Cerebellum (tissue), 4 donors: ENCODE measurements at places on chromosomes 16 and 17.

- no peak for DNase-seq
Observed at GRCh38 chr17:79650283-79650682, 39.4 kb upstream of the RBFOX3 start.

DNA sequence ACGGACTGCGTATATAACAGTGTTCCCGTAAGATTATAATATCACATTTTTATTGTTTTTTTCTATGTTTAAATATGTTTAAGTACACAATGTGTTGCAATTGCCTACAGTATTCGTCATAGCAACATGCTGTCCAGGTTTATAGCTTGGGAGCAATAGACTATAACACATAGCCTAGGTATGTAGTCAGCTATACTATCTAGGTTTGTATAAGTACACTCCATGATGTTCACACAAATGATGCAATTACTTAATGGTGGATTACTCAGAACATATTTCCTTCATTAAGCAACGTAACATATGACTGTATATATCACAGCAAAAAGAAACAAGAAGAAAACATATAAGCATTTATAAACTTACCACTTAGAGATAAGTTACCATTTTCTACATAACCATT lies 160.0 kb downstream of the CBLN1 start:
- DNase-seq, result no peak

DNA sequence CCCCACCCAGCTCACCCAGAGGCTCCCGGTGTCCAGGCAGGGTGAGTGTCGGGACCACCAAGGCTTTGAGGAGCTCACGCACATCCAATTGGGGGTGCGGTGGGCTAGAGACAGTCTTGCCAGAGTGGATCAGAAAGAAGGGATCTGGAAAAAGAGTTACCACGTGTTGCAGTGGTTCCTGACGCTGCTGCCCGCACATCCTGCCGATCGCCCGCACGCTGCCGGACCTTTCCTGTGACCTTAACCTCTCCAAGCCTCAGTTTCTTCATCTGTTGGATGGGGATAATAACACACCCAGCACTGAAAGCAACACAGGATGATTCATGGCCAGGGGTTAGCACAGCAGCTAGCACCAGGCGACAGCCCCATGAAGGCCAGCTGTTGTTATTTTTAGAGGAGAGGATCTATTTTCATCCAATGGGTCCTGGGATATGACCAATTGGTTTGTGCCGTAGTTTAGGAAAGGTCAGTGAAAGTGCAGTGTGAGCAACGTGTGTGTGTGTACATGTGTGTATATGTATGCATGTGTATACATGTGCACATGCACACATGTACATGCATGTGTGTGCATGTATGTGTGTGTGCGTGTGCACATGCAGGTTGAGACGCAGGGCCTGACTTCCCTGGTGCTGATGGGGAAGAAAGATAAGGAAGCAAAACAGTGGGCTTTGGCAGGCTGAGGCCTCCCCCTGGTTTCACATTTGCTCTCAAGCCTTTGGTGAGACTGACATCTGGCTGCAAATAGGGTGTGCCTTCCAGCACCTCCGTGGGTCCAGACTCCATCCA lies 2.5 kb downstream of the ITGAX start:
- no peak for DNase-seq

DNA sequence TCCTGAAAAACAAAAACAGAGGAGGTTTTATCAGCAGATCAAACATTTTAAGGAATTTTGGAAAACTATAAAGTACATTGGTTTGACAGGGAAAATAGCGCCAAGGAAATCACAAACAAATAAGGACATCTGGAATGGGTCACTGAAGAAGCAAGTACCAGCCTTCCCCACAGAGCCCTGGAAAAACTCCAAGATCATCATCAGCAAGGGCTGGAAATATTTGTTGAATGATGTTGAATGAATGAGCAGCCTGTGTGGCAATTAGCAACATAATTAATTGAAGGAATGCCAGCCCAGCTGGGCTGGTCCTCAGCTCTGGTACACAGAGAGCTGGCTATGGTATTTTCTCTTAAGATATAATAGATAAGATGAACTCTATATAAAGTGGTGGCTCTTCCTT lies 290.4 kb downstream of the HS3ST3A1 start:
- no peak for DNase-seq

- no peak for DNase-seq
Observed at GRCh38 chr16:88597856-88598491, 27.8 kb downstream of the ZC3H18 start.

DNA sequence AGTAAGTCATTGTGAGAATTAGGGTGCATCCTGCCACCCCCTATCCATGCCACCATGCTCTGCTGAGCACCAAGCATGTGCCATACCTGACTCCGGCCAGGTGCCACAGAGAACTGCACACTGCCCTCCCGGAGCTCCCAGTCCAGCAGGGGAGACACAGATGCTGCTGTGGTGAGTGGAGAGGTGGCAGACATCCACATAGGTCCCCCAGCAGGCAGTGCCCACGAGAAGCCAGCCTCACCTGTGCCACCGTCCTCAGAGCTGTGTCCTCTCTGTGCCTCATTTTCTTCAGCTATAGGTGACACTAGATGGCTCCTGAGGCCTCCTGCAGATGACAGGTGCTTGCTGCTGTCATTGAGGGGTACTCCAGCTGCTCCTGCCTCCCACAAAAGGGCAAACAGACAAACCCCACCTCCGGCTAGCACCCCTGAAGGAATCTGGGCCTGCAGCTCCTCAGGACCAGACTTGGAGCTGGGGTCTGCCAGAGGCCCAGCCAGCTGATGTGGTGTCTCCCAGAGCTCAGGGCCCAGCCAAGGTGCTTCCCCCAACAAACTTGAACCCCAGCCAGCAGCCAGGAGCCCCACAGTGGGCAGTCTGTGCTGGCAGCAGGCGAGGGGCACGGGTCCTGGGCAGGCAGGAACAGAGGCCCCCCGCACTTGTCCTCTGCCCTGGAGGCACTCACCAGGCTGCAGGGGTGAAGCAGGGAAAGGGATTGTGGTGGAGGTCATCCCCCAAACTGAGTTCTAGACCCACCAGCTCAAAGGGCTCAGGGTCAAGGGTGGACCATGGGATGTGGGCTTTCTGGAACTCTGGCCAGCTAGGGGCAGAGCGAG lies 17.1 kb downstream of the FOXJ1 start:
- no peak for DNase-seq

DNA sequence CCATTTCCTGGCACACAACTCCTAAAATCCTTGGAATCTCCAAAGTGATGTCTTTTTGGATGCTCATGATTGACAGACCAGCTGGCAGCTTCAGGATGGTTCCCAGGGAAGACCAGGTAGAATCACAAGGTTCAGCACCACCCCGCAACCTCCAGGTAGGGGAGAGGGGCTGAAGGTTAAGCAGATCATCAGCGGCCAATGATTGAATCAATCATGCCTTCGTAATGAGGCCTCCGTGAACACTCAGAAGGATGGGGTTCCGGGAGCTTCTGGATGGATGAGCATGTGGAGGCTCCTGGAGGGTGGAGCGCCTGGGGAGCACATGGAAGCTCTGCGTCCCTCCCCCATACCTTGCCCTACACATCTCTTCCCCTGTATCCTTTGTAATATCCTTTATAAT lies 185.9 kb downstream of the SEC14L1 start:
- no peak for DNase-seq

- DNase-seq, result no peak
Observed at GRCh38 chr17:27457360-27457715, 1.1 kb downstream of the KSR1 start.

- peak; percentile 53 for DNase-seq
Observed at GRCh38 chr17:45160447-45161287, 1.0 kb upstream of the HEXIM2 start.

- DNase-seq, result peak; percentile 72
Observed at GRCh38 chr17:77036841-77037381, 103.9 kb upstream of the SEC14L1 start.

DNA sequence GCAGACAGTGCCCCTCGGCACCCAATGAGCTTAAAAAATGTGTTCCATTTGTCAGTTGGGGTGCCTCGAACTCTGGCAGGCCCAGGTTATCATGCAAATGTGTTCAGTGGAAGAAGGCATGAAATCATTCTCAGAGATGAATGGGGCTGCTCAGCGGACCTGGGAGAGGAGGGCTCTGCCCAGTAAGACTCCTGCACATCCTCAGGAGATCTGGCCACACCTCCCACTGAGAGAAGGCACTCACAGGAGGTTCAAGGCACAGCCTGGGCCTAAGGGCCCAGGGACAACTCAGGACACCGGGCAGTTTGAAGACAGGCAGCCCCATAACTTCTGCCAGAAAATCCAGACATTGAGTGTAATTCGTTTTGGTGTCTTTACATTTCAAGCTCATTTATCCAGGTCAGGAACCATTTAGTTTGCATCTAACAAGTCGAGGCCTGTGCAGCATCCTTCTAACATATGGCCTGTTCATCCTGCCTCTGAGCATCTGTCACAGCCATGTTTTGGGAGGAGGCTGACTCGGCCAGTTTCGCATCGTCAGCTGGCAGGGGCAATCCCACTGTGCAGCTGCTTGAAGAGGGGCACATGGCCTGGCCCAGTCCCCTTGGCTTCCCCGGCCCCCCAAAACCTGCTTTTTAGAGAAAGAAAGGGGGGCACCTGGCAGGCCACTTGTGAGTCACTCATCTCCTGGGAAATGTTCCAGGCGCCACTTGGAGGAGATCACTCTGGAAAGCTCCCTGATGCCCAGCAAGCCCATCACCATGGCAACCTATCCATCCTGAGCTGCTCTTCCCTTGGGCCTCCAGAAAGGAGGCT lies 31.2 kb upstream of the BCAR1 start:
- peak; percentile 91 for DNase-seq

GRCh38 chr17:67487506-67487905 lies 110.4 kb downstream of the PITPNC1 start:
- DNase-seq, result no peak

- peak; percentile 82 for DNase-seq
Observed at GRCh38 chr17:49575679-49576087, at the start of gene NXPH3. Gene NXPH3, plus strand, starts transcription at chr17:49575871. Its CDS starts 349 bp downstream, at chr17:49576220.

DNA sequence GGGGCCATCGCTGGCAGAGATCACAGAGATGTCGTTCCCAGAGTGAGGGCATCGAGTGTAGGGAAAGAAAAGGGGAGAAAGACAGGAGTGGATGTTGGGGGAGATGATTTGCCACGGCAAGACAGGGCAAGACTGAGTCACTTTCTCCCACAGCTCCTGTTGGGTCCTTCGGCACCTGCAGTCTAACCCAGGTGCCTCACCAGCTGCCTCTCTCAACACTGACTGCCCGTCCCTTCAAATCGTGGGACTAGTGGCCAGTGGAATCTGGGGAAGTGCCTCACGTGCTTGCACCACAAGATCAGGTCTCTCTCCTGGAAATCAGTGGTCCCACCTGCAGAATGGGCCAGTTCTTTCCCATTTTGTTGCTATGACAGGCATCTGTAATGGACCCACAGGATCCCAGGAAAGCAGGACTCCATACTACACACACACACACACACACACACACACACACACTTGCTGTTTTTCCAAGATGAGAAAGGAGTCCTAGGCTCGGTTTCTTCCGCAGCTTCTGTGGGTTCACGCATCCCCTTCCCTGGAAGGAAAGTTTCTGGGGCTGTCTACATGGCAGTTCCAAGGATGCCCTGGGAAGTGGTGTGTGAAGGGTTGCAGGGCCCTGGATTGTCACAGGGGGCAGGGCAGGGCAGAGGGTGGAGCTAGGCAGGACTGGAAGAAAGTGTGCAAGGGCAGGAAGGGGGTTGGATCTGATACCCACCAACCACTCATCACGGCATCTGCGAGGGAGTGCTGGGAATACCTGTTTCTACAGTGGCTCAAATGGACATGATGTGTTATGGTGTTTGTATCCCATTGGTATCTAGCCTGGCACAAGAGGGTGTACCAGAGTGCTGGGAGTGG lies 10.2 kb upstream of the CBX8 start:
- DNase-seq, result no peak

DNA sequence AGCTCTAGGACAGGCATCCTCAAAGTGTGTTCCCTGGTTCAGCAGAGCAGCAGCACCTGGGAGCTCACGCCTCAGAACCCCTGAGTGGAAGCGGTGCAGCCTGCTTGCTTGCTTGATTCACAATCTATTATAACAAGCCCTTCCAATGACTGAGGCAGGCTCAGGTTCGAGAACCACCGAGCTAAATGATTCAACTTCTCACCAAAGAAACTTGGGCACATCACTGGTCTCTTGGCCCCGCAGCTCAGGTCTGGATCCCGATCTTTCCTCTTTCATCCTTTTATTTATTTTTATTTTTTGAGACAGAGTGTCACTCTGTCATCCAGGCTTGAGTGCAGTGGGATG lies 24.5 kb downstream of the CLUH start:
- DNase-seq, result no peak

DNA sequence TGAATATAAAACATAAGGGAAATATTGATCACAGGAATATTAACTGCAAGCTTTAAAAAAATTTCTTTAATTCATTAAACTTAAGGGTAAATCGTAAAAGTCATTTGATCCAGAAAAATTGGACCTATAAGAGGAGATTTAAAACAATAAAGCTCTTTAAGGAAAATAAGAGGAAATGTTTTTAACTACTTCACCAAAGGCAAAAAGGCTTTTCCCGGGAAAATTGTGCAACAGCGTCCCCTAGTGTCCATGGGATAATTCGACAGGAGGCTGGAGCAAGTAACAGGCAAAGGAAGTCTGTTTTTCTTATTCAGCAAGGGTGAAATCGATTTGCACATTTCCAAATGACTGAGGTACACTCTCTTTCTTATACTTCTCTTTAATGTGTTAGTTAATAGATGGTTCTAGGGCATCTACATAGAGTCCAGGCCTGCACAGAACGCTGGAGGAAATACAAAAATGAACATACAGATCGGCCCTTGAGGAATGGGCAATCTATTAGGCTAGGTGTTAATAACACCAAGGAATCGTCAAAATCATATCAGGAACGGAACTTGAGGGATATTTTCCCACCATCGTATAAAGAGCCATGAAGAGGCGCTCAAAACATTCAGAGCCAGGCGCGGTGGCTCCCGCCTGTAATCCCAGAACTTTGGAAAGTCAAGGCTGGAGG lies 61.4 kb downstream of the ZNF18 start:
- no peak for DNase-seq

- DNase-seq, result no peak
Observed at GRCh38 chr16:5393070-5393469, 295.5 kb upstream of the EEF2KMT start.

DNA sequence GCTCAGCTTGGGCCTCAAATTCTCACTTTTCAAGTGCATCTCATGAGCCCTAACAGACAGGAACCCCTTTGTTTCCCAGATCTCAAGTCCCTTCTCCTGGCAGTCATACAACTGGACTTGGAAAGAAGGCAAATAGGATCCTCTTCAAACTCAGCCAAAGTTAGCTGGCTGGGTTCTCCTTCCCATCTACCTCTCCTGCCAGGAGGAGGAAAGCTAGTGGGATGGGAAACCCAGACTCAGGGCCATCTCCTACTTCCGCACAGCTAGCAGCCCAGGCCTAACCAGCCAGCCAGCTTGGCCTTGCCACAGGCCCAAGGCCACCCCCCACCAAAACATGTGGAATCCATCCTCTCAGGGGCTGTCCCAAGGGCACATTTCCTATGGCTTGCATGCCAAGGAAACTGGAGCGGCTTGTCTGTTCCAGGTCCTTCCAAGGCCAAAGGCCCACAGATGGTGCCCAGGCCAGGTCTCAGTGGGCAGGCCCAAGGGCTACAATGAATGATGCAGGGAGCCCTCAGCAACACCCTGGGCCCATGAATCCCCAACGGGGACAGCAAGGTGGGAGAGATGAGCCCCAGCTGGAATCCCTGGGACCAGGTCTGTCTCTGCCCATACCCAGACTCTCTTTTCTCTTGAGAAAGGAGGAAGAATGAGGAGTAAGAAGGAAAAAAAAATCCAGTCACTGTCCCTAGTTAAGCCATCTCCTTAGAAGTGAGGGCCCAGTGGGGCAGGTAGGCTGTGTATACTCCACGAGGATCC lies 1.7 kb downstream of the SMARCD2 start:
- no peak for DNase-seq

GRCh38 chr16:65279576-65279975 lies 157.7 kb upstream of the CDH11 start:
- DNase-seq, result no peak
